ENCODE measurements at places on chromosomes 12 and 14.

DNA sequence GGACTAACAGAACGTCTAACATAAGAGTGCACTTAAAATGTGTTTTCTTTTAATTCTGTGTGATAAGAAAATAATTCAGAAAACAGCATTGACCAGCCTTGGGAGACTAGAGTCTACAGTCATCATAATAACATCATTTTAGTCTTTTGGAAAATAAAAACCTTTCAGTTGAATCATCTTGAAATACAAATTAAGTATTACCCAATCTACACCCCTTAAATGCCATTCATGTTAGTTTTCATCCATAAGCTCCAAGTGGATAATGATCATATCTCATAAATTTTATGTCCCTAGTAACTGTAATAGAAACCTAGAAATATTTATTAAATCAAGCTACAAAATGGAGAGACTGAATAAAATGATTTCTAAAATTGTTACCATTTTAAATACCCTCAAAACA is 32.4 kb downstream of the EPS8 start:
- DNase-seq, result no peak

DNA sequence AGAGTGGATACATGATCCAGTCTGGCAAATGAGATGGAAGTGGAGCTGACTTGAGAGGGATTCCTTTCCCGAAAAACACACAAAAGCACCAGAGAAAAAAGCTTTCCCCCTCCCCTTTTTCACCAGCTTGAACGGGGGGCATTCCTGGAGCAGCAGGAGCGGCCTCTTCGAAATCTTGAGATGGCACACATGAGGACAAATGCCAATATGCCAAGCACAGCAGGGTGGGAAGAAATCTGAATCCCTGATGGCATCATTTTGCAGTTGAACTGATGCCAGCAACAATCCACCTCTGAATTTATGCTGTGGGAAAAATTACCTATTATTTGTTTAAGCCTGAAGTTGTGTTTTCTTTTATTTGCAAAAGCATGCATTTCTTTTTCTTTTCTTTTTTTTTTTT is 29.7 kb upstream of the BICD1 start:
- DNase-seq, result no peak

DNA sequence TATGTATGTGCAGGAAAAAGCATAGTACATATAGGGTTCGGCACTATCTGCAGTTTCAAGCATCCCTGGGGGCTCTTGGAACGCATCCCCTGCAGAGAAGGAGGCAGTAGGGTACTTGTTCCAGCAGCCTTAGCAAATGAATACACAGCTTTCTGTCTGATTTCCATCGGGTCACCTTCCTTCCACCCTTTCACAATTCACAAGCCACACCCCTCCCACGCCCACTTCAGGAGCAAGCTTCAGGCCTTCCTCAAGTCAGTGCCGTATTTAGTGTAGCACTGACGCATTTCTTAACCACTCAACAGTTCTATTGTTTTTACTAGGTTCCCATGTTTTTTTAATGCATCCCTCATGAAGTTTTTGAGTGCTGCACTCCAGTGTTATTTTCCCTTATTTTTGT is 64.2 kb downstream of the CLMN start:
- no peak for DNase-seq

GRCh38 chr14:79890527-79890926 is 320.8 kb downstream of the DIO2 start:
- no peak for DNase-seq

DNA sequence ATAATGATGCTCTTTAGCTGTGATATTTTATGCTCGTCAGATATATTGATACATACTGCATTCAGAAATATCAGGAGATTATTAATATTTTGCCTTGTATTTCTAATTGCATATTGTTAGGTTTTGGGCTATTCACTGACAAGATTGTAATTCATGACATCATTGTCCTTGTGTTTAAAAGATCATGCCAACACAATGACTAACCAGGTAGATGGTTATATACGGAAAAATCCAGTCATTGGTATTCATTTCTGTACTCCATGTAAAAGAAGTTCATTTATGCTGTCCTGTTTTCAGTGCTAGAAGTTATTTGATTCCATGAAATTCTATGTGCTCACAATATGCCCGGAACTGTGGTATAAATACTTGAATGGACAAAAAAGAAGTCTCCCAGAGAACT is 107.5 kb downstream of the KITLG start:
- no peak for DNase-seq
